Stimulated activated CD4-positive, alpha-beta T cell treated with anti-CD3 and anti-CD28 coated beads, Interleukin-1b, Interleukin-23, amount 100 ng/mL, for 48 hours (primary cell): ENCODE measurements at places on chromosomes 3 and 15.

DNA sequence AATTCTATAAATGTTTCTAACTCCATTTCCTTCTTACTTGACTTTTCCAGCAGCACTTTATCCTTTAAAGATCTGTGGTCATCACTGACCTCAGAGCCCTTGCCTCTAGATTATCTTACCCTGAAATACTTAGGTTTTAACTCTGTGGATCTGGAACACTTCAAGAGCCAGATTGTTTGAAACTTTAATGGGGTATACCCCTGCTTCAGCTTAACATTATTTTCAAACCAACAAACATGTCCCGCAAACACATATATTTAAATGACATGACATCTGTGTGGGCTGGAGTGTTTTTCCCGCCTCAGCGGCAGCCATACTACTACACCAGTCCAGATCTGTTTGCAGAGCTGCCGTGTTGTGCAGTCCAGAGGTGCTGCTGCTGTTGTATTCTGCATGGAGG lies 252.0 kb upstream of the TPM1 start:
- DNase-seq = no peak

DNA sequence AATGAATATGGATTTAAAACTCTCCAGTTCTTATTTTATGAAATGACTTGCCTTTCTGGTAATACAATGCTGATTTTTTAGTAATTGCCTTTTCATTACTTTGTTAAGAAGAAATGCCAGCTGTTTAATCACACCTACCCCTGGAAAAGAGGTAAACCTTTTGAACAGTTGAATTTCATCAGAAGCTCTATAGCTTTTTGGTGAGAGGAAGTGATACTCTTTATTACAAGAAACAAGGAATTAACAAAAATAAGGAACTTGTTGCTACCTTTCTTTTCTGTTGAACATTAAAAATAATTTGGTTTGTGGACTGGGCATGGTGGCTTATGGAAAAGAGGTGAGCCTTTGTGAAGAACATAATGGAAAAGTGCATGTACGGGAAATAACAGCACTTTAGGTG lies 19.7 kb downstream of the BLOC1S6 start:
- no peak for DNase-seq

DNA sequence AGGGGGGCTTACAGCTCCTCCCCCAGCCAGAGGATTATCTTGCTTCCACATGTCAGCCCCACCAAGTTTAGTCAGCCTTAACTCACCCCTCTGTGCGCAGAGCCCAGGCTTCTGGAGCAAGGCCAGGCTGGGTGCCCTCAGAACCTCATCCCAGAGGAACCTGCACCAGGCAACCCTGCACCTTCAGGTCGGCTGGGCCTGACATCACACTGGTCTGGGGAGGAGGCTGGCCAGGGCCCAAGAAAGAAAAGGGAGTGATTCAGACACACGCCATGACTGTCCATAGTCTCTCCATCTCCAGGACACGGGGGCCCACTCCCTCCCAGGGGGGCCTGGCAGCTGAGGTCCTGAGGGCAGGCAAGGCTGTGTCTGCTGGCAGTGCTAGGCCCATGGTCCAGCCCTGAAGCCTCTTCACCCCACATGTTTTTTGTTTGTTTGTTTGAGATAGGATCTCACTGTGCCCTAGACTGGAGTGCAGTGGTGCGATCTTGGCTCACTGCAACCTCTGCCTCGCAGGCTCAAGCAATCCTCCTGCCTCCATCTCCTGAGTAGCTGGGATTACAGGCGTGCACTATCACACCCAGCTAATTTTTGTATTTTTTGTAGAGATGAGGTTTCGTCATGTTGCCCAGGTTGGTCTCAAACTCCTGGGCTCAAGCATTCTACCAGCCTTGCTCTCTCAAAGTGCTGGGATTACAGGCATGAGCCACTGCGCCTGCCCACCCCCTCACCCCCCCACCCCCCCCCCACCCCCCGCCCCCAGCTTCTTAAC lies 11.1 kb downstream of the TNK2 start:
- DNase-seq = no peak

- DNase-seq = no peak
Measured at GRCh38 chr3:156516961-156517360, 38.0 kb downstream of the SSR3 start.

- no peak for DNase-seq
Measured at GRCh38 chr3:60081381-60082095, 1031.7 kb upstream of the CFAP20DC start.

- no peak for DNase-seq
Measured at GRCh38 chr15:82942691-82943090, 9.8 kb downstream of the HOMER2 start.

DNA sequence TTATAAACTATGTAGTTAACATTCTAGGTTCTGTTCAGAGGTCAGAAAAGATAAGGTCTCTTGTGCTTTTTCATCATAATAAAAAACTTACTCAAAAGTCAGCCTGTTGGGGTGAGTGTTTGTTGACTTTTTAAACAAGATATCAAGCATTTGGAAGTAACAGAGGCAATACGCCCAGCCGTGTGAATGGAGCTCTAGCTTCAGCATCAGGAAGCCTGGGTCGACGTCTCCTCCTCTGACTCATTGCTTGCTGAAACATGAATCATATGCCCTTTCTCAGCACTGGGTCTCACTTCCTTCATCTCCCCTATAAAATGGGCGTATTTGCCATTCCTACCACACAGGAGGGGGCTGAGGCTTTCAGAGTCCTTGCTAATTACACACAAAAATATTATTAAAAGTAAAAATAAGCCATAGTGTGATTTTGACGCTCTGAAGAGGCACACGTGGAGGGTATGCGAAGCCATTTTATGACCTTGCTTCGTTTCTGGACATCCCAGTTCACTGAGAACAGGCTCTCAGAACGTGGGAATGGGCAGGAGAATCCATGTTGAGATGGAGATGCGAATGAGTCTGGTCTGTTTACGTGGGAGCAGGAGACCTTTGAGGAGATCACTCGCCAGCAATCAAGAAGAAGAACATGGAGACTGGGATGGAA lies 220.8 kb upstream of the TPRG1 start:
- DNase-seq = peak; percentile 64

GRCh38 chr3:53665608-53666425 lies 171.4 kb downstream of the CACNA1D start:
- no peak for DNase-seq

- DNase-seq = no peak
Measured at GRCh38 chr3:59321881-59322540, 272.2 kb upstream of the CFAP20DC start.
